MM.1S (cell line): ENCODE measurements at places on chromosomes 12 and 14.

DNA sequence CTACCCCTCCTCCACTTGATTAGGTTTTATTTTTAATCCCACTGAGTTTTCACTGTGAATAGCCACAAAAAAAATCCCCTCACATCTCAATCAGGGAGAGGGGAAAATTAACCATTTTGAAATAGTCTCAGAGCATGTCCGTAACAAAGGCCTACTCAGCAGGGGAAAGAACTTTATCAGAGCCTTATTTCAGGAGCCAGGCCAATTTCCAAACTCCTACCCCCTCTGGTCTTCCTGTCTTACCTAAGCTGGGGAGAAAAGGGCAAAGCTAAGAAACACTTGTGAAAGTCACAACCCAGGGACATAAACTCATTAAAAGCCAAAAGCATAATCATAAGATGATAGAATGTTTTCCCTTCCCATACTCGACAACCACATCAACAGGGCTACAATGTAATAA, 260.3 kb upstream of the DIO3 start:
- no peak for DNase-seq

DNA sequence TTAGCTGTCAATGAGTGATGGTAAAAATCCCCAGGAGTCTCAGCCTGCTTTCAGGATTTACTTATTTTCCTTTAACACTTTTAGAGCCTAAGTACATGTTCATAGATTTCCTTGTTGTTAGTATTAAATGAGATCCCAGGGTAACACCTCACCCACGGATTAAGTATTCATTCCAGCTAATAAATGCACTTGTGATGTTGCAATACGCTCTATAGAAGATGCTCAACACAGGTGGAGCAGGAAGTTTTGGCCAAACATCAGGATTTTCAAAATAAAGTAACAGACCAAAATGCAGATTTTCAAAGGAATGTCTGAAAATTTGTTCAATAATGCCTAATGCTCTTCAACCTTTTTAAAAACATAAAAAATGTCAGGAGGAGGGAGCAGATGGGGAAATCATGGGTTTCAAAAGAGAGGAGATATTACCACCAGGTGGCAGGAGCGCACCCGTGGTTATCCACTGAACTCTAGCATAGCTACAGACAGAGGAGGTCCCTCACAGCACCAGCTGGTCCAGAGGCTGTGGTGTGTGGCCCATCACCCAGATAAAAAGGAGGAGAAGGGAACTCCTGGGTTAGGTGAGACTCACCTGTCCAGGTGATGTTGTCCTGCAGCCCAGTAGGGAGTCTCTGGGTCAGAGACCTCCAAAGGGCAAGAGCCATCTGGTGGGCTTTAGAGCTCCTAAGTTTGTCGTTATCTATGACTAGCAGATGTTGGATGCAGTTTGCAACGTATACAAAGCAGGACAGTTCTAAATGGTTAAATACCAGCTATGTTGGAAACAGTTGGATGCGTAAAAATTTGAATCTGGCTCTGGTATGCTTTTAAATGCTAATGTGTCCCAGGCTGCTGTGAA, 1158.4 kb upstream of the TMEM132C start:
- peak; percentile 14 for DNase-seq

DNA sequence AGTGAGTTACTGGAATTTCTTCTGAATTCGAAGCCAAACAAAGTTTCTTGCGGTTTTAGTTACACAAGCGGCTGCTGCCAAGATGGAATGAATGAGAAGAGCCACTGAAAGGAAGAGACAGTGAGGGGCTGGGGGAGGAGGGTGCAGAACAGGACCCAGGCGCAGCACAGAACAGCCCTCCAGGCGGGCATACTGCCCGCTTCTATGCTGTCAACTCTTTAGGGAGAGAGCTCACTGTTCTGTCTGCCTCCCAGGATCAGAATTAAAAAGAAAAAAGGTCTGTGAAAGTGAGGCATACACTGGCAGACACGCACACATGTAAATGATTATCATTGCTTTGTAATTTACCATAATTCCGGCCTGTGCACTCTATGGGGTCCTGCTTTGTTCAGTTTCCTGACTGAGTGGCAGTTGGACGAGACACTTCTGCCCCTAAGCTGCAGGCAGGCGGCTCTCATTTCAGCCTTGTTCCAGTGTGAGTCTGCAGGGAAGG, 231.6 kb downstream of the CACNA1C start:
- DNase-seq: no peak

DNA sequence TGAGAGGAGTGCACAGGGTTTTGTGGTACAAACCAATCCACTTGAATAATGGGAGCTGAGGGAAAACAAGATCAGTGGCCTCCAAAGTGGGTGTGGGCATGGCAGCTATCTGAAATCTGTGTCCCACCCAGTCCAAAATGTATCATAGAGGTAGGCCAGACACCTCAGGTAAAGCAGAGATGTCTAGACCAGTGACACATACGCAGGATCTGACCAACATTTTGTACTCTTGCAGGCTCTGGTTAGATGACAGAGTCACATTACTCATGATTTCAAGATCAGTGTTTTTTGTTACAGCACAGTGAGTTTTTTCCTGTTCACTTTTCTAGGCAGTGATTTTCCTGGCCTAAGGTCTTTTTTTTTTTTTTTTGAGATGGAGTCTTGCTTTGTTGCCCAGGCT, 211.8 kb downstream of the PCNX1 start:
- no peak for DNase-seq

DNA sequence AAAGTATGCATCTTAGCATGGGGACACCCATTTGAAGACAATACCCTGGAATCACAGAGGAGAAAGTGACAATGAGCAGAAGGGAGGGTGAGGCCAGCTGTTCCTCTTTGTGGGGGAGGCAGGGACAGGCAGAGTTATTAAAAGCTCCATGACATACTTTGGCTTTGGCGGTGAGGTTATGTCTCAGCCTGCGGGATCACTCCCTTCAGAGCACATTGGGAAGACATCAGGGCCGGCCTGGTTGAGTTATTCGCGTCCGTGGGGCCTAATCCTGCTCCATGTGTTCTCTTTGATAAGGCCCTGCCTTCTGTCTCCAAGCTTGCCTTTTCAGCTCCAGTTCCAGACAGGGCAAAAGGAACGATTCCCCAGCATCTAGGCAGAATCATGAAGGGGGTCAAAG, 98.8 kb upstream of the NTF3 start:
- no peak for DNase-seq

GRCh38 chr14:33271891-33272290, 333.2 kb downstream of the NPAS3 start:
- DNase-seq: no peak
